ENCODE measurements at places on chromosomes 1 and 21.

GRCh38 chr1:205373022-205373797, 16.5 kb upstream of the KLHDC8A start:
- DNase-seq: no peak

DNA sequence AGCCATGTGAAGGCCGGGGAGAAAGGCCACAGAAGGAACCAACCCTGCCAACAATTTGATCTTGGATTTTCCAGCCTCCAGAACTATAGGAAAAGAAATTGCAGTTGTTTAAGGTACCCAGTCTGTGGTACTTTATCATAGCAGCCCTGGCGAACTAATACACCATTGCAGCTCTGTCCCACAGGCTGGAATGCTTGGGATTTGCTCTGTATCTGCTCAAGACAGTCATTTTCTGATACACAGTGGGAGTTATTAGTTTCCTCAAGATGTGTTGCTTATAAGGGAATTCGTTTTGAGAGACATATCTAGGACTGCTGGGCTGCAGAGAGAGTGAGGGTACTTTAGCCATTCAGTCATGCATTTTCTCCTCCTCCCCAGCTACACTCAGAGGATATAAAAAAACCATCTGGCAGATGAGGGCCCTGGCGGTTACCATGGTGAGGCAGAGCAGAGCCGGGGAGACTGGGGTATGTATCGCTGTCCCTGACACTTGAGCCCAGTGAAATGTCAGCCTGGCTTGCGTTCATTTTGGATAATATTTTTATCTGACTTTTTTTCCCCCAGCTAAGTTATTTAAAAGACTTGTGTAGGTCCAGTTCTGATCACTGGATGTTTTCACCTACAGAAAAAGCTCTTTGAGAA, 104.6 kb downstream of the DIRAS3 start:
- DNase-seq: no peak

- no peak for DNase-seq
Observed at GRCh38 chr1:205448540-205449253, 7.1 kb downstream of the BLACAT1 start.

DNA sequence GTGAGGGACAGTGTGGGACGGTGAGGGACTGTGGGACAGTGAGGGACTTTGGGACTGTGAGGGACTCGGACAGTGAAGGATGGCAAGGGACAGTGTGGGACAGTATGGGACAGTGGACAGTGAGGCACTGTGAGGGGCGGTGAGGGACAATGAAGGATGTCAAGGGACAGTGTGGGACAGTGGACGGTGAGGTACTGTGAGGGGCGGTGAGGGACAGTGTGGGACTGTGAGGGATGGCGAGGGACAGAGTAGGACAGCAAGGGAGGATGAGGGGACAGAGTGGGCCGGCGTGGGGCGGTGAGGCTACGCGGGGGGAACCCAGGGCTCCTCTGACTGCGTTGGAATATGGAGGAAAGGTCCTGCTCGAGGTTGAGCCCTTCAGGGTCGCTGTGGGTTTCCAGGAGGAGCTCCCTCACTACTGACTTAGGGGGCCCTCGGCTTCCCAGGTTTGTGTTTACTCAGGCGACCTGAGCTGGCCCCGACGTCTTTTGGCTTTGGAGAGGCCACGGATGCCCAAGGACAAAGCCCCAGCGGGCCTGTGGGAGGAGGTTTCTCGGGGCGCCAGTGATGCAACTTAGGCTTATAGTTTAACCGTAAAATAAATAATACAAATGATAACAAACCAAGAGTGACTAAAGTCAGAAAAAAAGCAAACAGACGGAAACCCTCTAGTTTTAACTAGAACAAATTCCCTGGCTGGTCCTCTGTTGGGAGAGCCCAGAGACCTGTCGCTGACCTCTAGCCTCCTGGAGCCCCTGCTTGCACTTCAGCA, 1.1 kb upstream of the ERRFI1 start:
- DNase-seq: no peak

DNA sequence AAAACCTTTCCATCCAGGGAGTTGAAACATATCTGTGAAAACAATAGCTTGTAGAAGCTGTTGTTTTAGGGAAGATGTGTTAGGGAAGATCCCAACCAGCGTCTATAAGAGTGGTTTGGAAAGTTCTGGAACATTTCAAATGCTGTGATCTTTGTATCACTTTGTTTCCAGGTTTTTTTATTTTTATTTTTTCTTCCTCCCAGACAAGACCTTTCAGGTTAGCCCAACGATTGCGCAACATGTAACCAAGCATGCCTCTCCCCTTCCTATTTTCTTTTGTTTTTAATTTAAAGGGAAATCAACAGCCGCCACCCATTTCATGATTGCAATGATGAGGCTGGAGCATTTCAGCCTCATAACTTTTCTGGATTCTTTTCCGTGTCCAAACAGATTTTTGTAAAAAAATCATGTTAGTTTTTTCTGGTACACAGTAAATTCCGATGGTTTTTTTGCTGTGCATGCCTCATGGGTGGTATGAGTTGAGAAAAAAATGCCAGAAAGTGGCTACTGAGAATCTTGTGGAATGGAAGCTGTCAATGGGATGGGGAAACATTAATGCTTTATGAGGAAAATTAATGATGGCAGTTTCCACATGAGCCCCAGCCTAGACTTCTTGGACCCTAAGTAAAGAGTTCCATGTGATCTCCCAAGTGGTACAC, 109.3 kb downstream of the RUNX1 start:
- DNase-seq: no peak

- DNase-seq: no peak
Observed at GRCh38 chr1:234776256-234776875, 166.4 kb upstream of the IRF2BP2 start.

- no peak for DNase-seq
Observed at GRCh38 chr21:41932576-41933312, 21.1 kb downstream of the C2CD2 start.

DNA sequence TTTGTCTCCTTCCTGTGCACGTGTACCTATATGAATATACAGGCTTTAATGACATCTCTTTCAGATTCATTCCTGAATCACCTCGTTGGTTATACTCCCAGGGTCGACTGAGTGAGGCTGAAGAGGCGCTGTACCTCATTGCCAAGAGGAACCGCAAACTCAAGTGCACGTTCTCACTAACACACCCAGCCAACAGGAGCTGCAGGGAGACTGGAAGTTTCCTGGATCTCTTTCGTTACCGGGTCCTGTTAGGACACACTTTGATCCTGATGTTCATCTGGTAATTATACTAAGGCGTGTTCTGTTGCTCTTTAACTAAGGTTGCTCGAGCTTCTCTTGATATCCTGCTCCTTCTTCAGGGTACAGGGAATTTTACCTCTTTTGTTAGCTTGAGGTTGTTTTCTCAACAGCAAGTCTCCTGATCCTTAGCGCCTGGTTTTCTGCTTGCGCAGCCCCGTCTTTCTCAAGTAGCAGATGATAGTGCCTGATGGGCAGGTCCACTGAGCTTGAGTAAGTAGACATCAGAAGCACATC, 55.1 kb downstream of the SLC22A15 start:
- no peak for DNase-seq

DNA sequence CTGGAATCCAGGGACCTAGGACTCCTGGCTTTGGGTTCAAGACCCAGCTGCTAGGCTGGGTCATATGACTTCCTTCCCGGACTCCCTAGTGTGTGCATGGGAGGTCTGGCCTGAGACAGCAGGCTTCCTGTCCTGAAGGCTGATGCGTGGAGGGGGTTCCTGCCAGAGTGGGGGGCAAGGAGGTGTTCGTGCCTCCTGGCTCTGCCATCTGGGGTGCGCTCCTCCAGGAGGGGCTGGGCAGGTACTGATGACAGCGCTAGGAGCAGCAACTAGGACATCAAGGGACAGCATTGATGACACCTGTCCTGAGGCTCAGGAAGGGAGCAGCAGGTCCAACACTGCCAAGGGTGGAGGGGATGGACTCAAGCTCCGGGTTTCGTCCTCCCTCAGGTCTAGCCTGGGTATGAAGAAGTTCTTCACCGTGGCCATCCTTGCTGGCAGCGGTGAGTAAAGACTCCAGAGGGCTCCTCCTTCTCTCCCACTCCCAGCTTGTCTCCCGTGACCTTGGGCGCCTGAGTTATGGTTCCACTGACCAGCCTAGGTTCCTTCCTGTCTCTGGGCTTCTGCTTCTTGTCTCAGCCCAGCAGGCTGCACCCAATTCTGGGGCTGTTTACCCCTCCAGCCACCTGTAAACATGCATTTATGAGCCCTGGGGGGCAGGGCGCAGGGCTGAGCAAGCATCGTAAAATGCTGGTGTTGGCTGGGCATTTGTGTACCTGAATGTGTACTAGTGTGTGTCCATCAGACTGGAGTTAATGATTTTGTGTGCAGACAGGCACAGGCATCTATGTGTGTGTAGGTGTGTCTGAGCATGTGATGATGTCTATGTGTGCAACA, 871 bp downstream of the PLA2G2F start:
- no peak for DNase-seq

DNA sequence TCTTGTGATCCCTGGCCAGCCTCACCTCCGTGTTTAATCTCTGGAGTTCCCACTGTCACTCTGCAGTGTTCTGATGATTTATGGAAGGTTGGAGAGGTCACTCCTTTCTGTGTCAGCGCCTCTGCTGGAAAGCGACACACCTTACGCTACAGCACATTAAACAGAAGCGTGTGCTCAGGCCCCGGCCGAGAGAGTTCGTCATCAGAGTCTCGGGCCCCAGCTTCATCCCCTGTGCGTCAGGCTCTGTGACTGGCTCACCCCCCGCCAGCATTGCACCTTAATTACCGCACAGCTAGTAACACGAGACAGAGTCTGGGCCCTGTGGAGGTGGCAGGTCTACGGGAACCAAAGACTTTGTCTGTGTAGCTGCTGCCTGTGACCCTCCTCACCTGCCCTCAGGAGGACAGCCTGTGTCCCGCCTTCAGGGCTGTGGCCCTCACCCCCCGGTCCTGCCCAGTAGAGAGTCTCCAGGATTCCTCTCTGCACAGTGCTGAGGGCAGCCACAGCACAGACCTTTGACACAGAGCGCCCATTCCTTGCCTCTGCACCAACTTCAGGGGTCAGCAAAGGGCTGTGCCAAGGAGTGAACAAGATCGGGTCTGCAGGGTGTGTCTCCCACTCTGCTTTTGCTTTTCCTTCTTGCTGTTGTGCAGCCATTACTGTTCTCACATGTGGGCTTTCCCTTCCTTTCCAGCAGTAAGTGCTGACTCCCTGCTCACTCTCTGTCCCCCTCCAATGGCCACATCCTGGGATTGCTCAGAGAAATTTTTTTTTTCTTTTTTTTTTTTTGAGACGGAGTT, 157.6 kb downstream of the PGBD5 start:
- DNase-seq: no peak

GRCh38 chr1:153375511-153375910, at the start of gene S100A12:
S100A12 (minus strand) TSS chr1:153375621; CDS start chr1:153374592, 1,029 bp downstream.
- DNase-seq: no peak

- no peak for DNase-seq
Observed at GRCh38 chr1:156491151-156491949, 9.2 kb downstream of the MEF2D start.

- DNase-seq: no peak
Observed at GRCh38 chr1:80054129-80054528, 1047.6 kb upstream of the ADGRL4 start.

DNA sequence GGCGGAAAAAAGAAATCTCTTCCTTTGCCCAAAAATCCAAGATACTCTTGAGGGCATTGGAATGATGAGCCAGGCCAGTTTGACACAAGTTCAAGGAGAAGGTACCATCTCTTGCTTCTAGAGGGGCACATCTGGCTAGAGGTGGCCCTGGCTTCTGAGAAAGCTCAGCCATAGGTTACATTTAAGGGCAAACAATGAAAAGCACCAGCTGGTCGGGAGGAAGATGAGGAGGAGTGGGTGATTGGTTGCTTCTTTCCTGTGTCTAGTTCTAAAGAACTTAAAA, 132.0 kb downstream of the DHRS3 start:
- no peak for DNase-seq

All from CD4-positive, alpha-beta T cell treated with Interleukin-15 for 1 hour (primary cell).